Head of caudate nucleus (tissue), 42 donors: ENCODE measurements at places on chromosomes 6 and 20.

GRCh38 chr6:22949967-22950366, 380.6 kb downstream of the HDGFL1 start:
- DNase-seq, result no peak

GRCh38 chr6:142886431-142887170, 58.4 kb downstream of the HIVEP2 start:
- no peak for DNase-seq

DNA sequence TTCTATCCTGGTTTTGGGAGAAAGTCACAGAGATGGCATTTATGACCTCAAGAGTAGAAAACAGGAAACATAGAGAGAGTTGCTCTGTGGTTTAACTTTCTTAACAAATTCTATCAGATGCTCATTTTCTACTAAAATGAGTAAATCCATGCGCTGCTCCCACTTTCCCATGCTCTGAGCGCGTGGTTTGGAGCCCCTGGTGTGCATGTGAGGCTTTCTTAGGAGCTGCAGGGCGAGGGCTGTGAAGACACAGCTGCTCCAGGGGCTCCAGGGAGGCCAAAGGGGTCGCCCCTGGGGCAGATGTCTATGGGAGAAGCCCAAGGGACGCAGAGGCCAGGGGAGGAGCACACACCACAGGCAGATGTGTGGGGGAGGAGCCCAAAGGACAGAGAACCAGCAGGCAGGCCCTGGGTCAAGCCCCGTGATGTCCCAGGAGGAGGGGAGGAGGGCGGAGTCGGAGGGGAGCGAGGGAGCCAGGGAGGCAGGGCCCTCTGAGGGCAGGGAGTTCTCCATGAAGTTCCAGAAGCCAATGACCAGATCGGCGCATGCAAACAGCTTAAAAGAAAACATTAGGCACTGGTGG, 122.9 kb downstream of the IRF4 start:
- DNase-seq, result no peak

DNA sequence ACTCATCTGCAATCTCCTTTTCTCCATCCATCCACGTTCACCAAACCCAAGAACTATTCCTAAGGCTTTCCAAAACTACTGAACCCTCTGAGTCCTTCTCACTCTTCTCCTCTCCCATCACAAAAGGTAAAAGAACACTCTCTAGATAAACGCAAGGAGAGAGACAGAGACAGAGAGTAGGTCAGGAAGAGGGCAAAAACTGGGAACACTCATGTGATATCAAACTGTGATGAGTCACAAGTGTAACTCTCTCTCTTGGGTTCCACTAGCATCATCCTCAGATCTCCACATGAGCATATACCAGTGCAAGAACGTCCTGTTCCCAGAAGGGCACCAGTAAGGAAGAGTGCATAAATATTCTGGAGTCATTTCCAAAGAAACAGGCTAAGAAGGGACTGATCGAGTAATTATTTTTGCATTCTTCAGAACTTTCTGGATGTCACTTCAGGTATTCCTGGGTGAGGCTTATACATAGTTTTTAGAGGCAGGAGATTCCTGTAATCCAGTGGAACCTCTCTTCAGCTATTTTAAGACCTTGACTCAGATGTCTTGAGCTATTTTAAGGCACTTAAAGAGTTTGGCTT, 47.3 kb upstream of the STXBP5 start:
- DNase-seq, result no peak

DNA sequence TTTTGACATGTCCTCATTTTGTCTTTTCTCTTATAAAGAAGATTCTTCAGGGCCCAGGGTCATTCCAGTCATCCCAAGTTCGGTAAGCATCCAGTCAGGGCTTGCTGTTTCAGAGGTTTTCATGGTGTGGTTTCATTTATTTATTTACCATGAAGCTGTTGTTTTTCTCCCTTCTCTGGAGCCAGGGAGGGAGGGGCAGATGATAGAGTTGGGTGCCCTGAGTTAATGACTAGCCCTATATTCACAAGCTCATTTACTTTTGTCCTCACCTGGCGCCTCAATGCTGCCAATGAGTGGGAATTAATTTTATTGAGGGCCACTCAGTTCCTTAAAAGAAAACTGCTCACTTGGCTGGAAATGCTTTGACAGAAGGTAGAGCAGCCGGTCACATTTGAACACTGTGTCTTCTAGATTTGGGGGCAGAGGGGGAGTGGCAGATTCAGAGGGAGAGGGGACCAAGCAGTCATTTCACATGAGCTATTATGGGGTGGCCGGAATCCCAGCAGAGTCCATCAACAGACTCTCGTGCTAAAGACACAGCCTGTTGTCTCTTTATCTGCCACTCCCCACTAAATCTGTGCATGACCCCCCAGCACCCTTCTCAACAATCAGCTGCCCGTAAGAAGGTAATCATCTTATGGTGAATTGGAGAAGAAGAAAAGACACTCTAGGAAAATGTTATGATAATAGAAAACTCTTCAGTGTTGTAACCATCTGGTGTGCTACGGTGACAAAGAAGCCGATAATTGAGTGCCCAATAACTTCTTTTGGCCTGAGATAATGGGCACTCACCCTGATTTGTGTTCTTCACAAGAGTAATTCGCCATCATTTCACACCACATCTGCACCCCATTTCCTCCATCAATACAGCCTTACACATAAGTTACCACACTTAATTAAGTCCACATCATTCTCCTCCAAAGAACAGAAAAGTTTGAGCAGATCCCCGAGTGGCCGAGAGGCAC, 573.5 kb upstream of the JAG1 start:
- no peak for DNase-seq

- no peak for DNase-seq
Observed at GRCh38 chr6:145267076-145267867, 468.0 kb downstream of the EPM2A start.

DNA sequence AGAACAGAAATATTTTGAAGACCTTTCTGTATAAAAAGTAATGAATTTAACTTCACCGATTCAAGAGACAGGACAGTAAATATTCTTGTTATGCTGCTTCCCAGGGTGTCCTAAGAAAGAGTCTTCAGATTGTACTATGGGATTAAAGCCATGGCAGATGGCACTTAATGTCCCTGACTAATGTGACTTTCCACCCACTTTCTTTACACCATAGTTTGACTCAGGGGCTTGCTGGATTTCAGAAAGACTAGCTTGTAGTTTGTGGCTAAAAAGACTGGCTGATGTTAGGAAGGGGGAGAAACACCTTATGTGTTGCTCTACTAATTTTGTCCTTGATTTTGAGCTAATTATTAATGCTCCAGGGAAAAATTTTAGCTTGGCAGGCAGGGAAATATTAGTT, 75.9 kb downstream of the UTRN start:
- DNase-seq, result no peak

- DNase-seq, result no peak
Observed at GRCh38 chr6:20841806-20842205, 307.5 kb downstream of the CDKAL1 start.

GRCh38 chr6:99739526-99739925, 132.9 kb downstream of the PRDM13 start:
- no peak for DNase-seq

DNA sequence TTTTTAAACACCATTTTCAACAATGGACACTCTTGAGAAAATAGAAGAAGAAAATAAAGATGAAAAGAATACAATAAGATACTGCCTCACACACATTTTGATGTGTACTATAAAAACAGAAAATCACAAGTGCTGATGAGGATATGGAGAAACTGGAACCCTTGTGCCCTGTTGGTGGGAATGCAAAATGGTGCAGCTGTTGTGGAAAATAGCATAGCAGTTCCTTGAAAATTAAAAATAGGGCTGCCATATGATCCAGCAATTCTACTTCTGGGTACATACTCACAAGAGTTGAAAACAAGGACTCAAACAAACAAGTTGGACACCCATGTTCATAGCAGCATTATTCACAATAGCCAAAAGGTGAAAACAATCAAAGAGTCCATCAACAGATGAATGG, 173.0 kb downstream of the KIF16B start:
- DNase-seq, result no peak

DNA sequence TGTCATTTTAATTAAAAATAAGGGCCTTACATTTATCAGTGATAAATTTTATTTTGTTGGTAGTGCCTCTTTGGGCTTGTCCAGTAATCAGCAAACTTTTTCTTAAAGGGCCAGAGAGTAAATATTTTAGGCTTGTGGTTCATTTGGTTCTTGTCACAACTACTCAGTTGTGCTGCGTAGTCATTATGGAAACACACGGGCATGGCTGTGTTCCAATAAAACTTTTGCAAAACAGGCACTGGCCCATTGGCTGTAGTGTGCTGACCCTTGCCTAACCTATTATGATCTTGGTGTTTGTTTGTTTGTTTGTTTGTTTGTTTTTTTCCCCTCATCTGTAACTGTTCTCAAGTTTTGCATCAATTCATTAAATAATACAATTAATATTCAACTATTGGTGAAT, 19.4 kb downstream of the TBPL1 start:
- no peak for DNase-seq

GRCh38 chr20:61385296-61385695, 133.2 kb downstream of the CDH4 start:
- DNase-seq, result no peak

DNA sequence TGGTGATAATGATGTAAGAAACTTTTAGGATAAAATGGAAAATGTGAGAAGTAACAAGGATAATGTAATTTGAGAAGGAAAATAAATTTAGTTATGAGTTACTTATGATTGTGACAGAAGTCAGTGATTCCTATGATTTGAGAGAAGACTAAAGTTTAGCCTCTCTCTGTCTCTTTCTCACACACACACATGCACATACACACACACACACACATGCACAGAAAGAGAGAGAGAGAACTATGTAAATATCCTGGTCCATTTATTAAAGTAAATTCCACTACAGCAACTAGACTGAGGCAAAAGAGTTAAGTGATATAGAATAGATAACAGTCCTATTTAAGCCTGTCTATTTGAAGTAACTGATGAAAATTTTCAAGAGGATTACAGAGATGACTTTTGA, 375.2 kb downstream of the CD109 start:
- DNase-seq, result no peak

DNA sequence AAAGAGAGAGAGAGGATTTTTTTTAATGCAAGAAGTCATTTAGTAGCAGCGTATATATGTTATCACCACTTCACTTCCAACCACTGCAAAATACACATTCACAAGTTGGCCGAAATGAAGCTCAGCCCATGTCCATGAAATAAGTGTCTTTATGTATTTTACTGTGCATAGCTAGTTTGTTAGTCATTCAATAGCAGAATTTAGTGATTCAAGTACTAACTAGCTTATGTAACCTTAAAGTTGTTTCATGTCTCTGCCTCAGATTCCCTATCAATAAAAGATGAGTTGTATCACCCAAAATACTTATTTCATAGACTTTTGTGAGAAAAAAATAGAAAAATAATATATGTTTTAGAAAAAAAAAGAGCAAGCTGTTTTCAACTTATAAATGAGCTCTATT, 153.7 kb upstream of the PRDM1 start:
- DNase-seq, result no peak

DNA sequence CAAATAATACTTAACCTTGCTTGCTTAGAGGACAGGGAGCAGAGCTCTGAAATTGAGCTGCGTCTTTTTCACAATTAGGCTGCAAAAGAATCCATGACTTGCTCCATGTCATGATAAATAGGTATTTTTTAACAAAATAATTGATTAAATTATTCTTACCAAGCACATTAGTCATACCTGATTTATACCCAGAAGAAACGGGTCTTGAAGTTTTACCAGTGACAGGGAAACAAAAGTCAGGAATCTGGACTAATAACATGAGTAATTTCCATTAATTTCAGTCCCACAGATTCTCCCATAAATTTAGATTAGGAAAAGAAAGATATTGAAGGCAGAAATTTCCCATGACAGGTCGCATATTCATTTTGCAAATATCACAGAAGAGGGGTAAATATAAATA, 85.0 kb upstream of the BMP5 start:
- no peak for DNase-seq

DNA sequence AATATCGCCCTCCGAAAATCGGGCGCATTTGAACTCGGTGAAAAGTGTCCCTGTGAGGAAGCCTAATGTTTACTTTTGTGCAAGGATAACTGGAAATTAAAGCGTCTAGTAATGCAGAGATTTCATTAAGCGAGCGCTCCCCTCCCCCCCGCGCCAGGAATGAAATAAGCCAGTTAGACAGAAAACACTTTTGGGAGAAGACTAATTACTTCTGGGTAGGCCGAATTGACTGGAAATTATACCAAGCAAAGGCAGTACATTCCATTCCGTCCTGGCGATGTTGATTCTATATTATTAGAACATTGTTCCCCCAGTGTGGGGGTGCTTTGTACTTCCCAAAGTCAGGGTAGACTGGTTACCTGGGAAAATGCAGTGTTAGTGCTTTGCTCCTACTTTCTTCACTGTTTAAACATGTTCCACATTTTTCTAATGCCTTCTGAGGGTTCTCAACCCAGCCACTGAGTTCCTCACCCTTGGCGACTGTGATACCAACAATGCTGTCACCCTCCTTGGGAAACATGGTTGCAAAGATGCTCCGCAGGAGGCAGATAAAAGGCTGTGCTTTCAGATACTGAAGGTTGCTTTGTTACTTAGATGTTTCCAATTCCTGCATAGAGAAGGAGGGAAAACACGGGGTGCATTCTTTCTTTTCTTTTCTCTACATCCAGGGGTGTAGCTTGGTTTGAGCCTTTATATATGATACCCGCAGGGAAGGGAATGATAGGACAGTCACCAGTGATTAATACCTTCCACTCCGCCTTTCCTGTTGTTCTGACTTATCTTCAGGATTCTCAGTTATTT, 2.6 kb downstream of the GJA1 start:
- no peak for DNase-seq

DNA sequence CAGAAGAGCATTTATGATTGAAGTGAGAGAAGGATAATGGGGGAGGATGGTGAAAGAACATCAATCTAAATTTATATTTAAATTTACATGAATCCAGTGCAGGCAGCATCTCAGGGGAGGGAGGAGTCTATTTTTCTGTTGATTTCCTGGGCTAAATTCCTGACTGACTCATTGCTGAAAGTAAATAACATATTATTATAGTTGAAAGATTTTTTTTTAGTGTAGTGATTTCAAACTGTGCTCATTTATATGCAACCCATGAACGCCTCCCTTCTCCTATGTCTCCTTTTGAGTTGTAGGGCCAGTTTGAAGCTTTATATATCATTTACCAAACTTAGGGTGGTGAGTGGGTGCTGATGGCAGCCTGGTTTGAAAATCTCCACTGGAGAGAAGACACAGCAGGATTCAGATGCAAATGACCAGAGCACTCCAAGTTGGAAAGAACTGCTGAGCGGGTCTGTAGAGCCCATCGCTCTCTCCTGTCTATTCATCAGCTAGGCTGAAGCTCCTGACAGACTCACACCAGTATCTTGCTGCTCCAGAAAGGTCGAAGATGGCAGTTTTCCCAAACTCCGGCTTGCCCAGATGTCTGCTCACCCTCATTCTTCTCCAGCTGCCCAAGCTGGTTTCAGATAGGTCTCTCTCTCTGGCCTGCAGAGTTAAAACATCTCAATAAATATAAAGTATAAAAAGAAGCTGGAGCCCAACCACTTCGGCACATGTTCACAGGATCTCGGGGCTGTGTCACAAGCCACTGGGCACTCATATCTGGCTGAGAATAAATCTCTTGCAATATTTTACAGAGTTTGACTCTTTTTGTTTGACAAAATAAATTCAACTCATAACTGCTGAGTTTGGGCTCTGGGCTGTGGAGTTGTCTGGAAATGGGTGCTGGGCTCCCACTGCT, 18.3 kb downstream of the BTN2A1 start:
- DNase-seq, result no peak
